ENCODE measurements at places on chromosomes 6 and 20.

- DNase-seq = no peak
Measured at GRCh38 chr6:106736502-106736901, 107.1 kb downstream of the QRSL1 start.

GRCh38 chr6:153208706-153209105, 77.6 kb upstream of the RGS17 start:
- peak; percentile 68 for DNase-seq

GRCh38 chr20:41848180-41848579, 230.0 kb upstream of the CHD6 start:
- DNase-seq = no peak

DNA sequence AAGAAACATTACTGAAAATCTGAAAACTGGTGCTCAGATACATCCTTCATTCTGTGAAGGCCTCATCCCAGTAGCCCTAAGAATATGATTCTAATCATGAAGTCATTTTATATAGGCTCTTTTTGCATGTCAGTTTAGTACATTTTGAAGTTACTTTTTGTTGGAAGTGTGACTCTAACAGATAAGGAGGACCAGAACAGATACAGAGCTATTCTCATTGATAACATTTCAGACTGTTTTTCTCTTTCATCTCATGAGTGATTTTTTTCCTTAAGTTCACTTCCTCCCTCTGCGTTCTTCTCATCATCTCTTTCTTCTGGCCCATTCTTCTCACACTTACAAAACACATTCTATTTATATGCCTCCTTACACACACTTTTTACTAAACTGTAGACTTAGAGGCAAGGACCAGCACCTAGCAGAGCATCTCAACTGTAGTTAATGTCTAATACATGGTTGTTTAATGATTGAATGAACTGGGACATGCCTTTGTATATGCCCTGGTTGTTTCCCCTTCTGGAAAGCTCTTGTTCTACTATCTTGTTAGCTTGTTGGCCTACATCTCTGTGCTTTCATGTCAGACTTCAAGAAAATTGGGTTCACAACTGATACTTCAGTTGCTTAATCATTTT, 8.7 kb downstream of the CTNNBL1 start:
- DNase-seq = no peak

GRCh38 chr6:22658934-22659333, 89.6 kb downstream of the HDGFL1 start:
- no peak for DNase-seq

DNA sequence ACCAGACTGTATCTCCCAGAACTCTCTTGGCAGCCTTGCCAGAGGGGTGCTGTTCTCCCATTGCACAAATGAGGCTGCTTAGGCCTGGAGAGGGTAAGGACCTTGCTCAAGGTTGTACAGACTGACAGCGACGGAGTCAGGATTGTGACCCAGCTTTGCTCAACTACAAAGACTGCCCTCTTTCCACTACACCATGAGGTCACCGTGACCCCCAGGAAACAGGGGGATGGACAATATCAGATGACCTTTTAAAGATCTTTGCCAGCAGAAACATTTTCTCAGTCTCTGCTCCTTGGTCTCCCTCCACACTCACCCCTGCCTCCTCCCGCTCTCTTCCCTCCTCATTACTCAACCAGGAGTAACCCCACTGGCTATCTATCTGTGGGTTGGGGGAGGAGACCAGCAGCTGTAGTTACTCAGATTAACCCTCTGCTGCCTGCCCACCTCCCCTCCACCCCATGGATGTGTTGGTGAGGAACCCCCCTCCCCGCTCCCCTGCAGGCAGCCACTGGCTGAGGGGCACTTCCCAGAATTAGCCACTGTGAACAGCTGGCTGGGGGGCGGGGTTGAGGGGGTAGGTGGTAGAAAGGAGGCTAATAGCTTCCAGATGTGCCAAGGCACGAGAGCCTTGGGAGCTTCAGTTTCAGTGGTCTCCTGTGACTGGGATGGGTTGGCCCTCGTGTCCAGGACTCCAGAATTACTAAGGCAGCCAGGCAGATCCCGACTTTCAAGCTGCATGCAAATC, 26.9 kb upstream of the MRPS18A start:
- DNase-seq = peak; percentile 81

- no peak for DNase-seq
Measured at GRCh38 chr20:11008444-11009033, 334.7 kb upstream of the JAG1 start.

GRCh38 chr6:39128106-39128505, 13.1 kb upstream of the SAYSD1 start:
- DNase-seq = no peak

All from left forelimb (tissue), 1 donor.